COLO829 (cell line): ENCODE measurements at places on chromosomes 2 and 18.

- DNase-seq, result peak; percentile 60
Observed at GRCh38 chr2:113105047-113105785, 22.2 kb upstream of the IL1RN start.

- DNase-seq, result no peak
Observed at GRCh38 chr2:63613391-63613901, 24.7 kb downstream of the MDH1 start.

DNA sequence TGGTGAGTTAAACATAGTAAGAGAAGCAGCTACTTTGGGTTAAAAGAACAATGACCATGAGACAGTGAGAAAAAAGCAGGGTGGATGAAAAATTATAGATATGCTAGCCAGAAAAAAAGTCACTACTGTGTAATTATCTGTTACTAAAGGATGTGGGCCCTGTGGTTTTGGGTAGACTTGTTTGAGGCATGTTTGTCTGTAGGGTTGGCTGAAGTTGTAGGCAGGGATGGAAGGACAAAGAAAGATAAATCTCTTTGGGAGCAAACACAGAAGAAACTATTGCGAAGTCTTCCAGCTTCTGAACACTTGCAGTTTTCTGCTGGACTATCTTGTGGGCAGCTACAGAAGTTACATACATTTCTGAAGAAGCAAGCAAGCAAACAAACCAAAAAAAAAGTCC is 28.2 kb downstream of the RND3 start:
- DNase-seq, result no peak

DNA sequence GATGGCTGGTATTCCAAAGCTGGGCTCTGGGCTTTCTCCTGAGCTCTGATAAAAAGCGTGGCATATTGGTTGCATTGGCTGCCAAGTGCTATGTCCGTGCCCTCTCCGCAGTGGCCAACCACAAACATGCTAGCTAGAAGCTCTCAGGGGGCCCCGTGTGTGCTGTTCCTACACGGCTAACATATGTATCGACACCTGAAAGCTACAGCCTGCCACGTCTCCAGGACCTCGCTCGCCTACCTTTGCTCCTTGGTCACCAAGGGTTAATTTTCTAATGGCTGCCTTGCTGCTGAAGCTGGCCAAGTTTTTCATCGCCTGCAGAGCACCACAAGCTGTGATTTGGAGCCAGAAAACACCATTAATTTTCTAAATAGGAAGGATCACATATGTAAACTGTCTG is 888.4 kb downstream of the BCL11A start:
- DNase-seq, result no peak

DNA sequence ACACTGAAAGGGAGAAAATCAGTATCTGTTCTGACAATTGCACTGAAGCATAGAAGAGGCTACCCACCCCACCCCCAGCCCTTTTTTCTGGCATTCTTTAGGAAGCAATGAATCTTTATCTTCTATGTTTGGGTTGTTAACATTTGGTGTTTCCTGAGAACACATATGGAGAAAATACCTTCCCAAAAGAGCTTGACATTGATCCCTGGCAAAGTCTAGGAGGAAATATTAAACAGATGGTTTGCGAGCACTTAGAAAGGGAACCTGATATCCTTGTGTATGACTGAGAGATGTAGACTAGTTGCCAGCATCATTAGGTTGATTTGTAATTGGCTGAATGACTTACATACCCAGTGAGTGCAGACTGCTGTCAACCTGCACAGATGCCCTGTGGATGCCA is 42.9 kb downstream of the DOK1 start:
- DNase-seq, result no peak

DNA sequence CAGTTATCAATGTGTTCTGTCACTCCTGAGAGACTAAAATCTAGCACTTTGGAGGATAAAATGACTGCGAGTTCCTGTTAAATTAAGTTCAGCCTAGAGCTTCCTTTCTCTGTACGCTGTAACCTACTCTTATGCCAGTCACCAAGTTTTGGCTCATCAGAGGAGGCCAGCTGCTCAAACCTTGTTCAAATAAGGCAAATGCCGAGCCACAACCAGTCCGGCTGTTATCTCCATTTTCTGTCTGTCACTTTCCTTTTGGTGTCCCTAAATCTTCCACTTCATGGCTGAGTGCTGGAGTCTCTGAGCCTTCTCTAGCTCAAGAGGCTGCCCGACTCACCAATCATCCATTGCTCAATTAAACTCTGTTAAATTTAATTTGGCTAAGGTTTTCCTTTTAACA is 33.5 kb upstream of the PXDN start:
- DNase-seq, result no peak

- no peak for DNase-seq
Observed at GRCh38 chr2:176504440-176504839, 235.2 kb downstream of the MTX2 start.

DNA sequence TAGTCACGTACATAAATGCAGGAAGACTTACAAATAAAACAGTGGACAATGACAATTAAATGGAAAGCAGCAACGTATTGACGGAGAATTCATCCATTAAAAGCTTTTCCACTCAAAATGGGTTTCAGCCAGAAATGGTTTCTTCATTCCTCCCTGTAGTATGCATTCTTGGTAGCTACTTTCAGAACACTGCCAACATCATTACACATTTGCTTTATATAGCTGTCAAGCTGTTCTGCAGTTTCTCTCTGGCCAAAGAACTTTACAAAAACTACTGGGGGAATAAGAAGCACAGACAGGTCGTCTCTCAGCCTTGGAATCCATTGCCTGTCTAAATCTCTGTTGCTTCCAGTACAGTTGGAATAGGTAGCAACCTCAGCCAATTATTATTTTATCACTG is 84.1 kb upstream of the NCKAP5 start:
- no peak for DNase-seq
